Heart left ventricle (tissue), 16 donors: ENCODE measurements at places on chromosomes 5 and 9.

DNA sequence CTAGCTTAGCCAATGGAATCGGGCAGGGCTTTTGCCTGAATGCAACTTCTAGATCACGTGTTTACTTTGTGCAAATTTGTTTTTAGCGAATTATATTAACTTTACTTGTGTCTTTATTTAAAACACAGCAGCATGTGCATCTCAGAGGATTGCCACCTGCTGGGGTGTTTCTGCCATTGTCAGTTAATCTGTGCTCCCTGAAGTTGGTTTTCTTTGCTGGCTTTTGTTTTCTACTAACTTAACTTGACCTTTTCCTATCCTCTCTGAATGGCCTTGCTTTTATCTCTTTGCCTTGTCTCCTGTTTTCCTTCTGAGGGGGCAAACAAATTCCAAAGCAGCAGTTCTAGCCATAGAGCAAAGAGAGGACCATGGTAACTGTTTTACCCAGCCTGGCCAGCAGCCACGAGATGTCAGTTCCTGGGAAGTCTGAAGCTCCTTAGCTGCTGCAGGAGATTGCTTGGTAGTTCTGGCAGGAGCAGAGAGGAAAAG is 67.6 kb downstream of the ARHGEF28 start:
- DNase-seq, result no peak

- no peak for DNase-seq
These were observed 12.6 kb upstream of the SEMA5A start for GRCh38 chr5:9558319-9558965.

DNA sequence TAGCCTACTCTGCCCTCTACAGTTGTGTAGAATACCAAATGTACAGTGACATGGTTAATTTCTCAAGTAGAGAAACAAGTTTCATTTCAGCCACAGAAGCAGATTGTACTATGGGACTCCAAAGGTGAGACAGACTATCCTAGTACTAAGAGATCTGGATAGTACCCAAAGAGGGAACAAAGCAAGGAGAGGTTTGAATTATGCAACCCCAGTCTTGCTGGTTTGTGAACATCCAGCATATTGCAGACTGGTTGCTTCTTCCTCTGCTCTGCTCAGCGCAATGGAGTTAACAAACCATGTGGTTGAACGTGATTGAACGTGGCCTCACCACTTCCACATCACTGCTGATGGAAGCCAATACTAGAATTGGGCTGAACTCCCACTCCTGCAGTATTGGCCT is 43.3 kb upstream of the ALDOB start:
- no peak for DNase-seq

DNA sequence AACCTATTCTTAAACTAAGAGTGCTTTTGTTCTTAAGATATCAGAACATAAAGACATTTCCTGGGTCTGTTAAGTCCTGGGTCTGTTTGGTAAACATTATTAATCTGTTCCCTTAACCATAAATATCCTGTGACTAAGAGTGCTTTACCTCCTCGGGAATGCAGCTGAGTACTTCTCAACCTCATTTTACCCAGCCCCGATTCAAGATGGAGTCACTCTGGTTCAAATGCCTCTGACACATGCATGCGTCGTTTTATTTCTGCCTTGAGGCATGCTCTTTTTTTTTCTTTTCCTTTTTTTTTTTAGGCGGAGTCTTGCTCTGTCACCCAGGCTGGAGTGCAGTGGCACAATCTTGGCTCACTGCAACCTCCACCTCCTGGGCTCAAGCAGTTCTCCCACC is 39.8 kb upstream of the FBXL17 start:
- DNase-seq, result no peak

DNA sequence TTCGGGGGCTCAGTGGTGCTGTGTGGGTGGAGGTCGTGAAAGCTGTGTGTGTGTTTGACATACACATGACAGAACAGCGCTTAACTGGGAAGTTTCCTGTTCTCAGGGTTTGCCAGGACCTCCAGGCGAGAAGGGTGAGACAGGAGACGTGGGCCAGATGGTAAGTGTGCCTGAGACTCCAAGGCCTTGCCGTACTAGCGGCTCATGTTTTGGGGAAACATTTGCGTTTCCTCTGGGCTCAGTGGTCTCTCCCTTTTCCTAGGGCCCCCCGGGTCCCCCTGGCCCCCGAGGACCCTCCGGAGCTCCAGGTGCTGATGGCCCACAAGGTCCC is 68.3 kb upstream of the FCN2 start:
- no peak for DNase-seq

- DNase-seq, result no peak
These were observed 29.7 kb downstream of the ACTBL2 start for GRCh38 chr5:57452885-57453284.

DNA sequence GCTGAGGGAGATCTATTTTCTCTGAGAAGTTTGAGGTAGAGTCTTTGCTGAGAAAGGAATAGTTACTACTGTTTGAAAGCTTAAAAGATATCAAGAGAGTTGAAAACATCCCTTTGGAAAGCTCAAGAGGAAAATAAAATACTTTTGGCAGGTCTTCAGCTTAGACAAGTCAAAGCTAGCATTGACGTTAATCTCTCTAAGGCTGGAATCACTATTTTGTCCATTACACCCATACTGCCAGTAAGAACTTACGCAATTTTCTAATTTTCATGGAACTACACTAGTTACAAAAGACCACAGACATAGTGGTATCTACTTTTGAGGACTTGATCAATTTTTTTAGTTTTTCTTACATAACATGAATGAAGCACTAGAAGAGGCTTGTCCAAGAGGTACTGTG is 494.9 kb downstream of the PSAT1 start:
- DNase-seq, result no peak

DNA sequence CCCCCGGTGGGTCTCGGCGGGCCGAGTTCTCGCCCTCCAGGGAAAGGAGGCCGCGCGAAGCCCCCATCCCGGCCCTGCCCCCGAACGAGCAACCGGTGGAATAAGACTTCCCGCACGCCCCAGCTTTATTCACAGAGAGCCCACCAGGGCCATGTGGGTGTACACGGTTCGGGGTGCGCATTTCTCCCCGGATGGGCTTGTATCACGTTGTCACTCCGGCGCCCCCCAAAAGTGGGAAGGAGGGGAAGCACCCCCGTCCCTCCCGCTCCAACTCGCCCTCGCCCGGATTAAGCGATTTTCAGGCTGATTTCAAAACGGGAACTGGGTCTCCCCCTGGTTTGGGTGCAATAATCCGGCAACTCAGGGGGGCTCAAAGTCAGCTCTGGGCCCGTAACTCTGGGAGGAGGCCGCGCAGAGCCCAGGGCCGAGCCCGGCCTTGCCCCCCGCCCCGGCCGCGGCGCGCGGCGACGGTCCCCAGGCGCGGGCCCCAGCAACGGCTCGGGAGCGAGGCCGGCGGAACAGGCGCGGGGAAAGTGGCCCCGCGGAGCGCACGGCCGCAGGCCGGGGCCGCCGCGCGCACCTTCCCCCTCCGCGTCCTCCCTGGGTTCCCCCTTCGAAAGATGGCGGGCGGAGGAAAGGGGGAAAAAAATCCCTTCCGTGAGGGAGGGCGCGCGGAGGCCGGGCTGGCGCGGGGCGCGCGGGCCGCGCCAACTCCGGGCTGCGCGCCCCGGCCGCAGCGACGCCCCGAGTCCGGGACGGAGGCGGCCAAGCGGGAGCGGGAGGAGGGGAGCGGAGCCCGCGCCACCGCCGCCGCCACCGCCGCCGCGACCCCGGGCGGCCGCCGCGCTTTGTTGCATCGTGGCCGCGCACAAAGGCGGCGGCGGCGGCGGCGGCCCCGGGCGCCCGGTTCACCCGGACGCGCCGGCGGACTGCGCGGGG is 644 bp downstream of the BRD3 start:
- DNase-seq, result no peak

- no peak for DNase-seq
These were observed 198.3 kb downstream of the ERCC6L2 start for GRCh38 chr9:96073531-96074480.

- peak; percentile 69 for DNase-seq
These were observed 86.0 kb downstream of the ZNF608 start for GRCh38 chr5:124660229-124661093.
